ENCODE measurements at places on chromosomes 6 and 20. TPM values are rescaled to one million over a fixed set of nuclear protein-coding genes. Genes with fewer than 3 reads are reported as not detected.

The OR12D3 gene
- not detected for polyA plus RNA-seq

GRCh38 chr20:507006-507758 is 36.4 kb downstream of the CSNK2A1 start:
- no peak for DNase-seq

- no peak for DNase-seq
These were observed 506.8 kb upstream of the CITED2 start for GRCh38 chr6:139881236-139881635.

DNA sequence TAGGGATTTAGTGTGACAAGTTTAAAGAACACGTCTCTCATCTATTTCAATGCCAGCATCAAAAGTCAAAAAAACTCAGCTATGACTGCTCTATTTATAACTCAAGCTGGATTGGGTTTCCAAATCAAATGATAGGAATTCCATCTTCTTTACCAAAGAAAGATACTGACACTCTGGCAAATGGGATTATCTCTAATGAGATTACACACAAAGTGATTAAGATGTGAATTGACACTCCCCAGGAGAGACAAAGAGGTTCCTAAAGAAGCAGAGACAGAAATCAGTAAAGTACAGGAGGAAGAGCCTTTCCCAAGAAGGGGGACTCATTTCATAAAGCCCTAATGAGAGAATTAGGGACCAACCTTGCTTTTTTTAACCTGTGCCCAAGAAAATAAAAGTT is 92.1 kb downstream of the ID4 start:
- no peak for DNase-seq

GRCh38 chr6:142329486-142330113 is 27.8 kb downstream of the ADGRG6 start:
- no peak for DNase-seq
